ENCODE measurements at places on chromosomes 3 and 15.

GRCh38 chr15:58506783-58507668, 75.2 kb downstream of the LIPC start:
- no peak for DNase-seq

DNA sequence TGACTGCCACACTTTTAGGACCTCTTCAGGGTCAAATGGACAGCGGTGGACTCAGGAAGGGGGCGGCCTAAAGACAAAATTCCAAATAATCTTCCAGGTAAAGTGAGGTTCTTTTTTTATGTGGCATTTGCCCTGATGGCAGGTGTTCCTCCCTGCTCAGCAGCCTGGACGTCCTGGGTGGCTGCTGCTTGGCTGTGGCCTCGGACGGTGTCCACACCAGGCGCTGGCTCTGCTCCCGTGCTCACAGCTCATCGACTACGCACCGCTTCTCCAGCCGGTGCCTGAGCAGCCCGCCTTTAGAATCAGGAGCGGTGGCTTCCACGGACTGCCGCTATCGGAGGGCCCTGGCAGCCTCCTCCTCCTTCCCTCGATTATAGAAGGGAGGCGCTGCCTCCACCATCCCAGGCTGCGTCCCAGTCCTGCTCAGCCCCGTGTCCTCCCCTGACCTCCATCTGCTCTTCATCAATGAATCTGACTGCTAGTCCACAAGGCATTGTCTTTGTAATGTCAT, 41.9 kb downstream of the PCSK6 start:
- no peak for DNase-seq

- no peak for DNase-seq
These were observed 848.6 kb downstream of the ROBO1 start for GRCh38 chr3:78919021-78919755.

GRCh38 chr3:42545284-42545900, 36.4 kb downstream of the SEC22C start:
- DNase-seq, result no peak

- no peak for DNase-seq
These were observed 531.3 kb upstream of the UBE2E2 start for GRCh38 chr3:22671848-22672247.

DNA sequence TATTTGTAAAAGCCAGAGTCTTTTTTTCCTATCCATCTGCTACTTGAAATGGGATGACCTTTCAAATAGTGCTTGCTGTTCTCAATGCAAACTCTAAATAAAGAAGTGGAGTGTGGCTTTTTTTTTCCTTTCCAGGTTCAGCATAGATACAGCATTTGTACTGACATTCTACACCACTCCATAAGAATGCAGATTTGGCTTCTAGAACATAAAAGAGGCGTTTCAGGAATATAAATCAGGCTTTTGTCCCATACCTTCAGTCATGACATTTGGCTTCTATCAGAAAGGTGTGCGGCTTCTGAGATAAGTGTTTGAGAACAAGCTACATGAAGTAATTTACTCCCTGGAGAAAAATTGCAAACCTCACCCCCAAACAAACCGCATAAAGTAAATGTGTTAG, 553.1 kb downstream of the FHIT start:
- no peak for DNase-seq

DNA sequence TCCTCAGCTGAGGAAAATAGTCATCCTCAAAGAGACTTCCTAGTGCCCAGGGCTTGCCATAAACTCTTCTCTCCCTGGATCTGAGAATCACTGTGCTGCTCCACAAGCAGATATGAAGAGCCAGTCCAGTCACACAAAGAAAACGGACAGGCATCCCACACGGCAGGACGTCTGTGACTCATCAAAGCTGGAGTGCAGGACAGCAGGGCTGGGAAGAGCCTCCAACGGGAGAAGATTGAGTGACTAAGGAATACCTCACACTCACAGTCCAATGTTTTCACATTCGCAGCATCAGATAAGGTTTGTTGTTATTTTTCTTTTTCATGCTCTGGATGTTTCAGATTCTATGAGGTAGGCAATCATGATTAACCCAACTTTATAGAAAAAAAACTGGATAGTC, 57.8 kb downstream of the NEK10 start:
- DNase-seq, result no peak

DNA sequence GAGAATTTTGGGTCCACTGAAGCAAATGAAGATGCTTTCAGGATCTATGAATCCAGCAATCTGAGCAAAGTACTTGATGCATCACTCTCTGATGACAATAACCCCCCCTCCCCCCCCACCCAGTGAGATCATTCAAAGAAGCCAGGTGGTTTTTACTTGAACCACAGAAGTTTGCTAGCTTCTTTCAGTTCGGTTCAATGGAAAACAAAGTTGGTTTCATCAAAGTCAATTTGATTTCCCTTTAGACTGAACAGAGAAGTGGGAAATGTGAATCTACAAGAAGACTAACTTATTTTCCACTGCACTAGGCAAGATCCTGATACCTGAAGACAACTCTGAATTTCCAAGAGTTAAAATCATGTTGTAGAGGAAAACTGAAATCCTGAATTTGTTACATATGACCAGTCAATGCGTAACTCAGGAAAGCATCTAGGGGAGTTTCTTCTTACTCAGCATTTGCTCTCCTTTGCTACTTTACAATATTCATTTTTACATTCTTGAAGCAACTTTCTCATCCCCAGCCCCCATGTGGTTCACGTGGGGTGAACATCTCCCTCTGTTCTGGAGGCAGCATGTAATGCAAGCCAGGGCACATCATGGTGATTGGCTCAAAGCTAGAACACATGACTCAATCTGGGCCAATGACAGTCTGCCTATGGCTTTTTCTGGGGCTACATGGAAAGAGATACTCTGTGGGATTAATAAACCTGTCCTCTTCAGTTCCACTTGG, 572.6 kb downstream of the FOXP1 start:
- no peak for DNase-seq

GRCh38 chr3:157906627-157907026, 199.6 kb downstream of the SHOX2 start:
- DNase-seq, result no peak

All from NCI-H345 (cell line).